ENCODE measurements at places on chromosomes 16 and 17.

- H3K36me3 ChIP-seq: no peaks in the 10 kb centered on the region
- H3K27me3 ChIP-seq: no peaks in the 10 kb centered on the region
- H3K27ac ChIP-seq: no peak overlapping the region
- H3K4me3 ChIP-seq: no peak overlapping the region
- H3K4me1 ChIP-seq: peaks cover 50% of the 10 kb centered on the region
Observed at GRCh38 chr17:19975601-19976000, 2.0 kb downstream of the AKAP10 start.

DNA sequence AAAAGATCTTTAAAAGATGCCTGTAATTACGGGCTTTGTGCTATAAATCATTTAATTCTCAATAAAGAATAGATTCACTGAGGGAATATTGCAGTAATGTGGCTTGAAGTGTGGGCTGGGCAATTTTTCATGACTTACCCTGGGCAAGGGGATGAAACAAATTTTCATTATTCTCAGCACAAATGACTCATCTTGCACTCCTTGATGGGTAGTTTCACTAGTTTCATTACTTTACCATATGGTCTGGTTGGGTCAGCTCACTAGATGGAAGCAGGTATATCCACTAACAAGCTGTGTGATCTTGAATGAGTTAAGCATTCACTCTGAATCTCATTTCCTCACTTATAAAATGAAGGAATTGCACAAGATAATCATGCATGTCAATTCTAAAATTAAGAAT is 234.3 kb downstream of the ABCC12 start:
- no peaks in the 10 kb centered on the region for H3K4me1 ChIP-seq
- H3K4me3 ChIP-seq: no peak overlapping the region
- no peaks in the 10 kb centered on the region for H3K27me3 ChIP-seq
- H3K27ac ChIP-seq: no peak overlapping the region
- no peaks in the 10 kb centered on the region for H3K36me3 ChIP-seq

DNA sequence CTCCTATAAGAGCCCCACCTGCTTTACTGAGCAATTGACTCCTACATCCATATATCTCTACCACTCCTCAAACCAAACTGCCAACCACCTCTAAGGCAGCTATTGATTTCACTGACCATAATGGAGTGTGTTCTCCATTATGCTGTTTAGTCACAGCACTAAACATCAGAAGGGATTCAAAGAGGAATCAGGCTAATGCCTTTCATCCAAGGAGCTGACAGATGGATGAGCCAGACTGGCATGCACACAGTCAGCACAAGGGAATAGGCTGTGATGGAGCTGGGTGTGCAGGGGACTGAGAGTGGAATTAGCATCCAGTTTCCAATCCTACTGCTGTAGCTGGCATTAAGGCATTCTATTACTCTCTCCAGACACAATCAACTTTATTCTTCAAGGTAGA is 88.7 kb upstream of the CCL2 start:
- H3K36me3 ChIP-seq: no peaks in the 10 kb centered on the region
- DNase-seq: no peak
- H3K27ac ChIP-seq: no peak overlapping the region
- peaks cover 74% of the 10 kb centered on the region for H3K27me3 ChIP-seq
- H3K4me1 ChIP-seq: no peaks in the 10 kb centered on the region
- H3K4me3 ChIP-seq: no peak overlapping the region

DNA sequence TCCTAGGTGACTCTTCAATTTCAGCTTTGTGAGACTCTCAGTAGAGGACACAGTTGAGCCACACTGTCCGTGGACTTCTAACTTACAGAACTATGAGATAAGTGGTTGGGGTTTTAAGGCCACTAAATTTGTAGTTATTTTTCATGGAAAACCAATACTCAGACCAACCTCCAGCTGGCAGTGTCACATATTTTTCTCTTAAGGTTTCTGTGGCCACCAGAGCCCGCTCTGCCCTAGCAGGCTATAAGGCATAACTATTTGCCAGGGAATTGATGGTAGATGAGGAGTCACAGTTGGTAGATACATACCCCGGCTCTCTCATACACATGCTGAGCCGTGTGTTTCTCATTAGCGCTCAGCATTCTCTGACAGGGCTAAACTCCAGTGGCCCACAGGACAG is 336.8 kb upstream of the MON1B start:
- H3K4me3 ChIP-seq: no peak overlapping the region
- H3K27me3 ChIP-seq: no peaks in the 10 kb centered on the region
- no peak for DNase-seq
- no peak overlapping the region for H3K27ac ChIP-seq
- no peaks in the 10 kb centered on the region for H3K4me1 ChIP-seq

DNA sequence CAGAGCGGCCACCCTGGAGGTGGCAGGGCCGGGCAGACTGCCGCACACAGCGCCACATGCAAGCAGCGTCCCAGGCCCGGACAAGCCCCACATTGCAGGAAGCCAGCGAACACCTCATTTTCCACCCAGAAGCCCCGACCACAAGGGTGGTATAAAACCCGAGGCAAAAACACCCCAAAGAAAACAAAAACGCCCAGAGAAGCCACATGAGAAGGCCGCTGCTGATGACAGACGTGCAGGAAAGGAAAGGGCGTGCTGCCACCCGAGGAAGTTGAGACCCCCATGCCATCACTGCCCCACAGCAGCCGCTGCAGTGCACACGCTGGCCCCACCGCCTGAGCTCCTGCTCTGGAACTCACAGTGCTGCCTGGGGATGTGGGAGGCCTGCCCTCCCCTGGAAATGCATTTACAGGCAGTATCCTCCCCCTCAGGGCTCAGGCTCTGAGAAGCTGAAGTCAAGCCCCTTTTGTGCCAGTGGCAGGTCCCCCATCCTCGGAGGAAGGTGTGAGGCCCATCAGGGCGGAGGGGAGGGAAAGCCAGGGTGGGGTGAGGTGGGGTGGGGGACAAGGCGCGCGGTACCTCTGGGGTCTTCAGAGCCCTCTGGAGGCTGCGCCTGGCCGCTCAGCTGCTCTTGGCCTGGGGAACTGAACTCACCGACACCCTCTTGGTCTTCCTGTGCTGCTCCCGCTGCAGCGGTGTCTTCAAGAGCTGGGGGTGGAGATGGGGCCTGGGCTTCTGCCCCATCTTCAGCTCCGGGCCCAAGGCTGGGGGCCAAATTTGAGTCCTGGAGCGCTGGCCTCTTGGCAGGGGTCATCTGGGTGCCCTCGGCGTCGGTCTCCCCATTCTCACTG is 62.0 kb downstream of the IL21R start:
- H3K4me1 ChIP-seq: peaks cover 51% of the 10 kb centered on the region
- no peak overlapping the region for H3K27ac ChIP-seq
- no peaks in the 10 kb centered on the region for H3K27me3 ChIP-seq
- no peak for DNase-seq
- no peak overlapping the region for H3K4me3 ChIP-seq

DNA sequence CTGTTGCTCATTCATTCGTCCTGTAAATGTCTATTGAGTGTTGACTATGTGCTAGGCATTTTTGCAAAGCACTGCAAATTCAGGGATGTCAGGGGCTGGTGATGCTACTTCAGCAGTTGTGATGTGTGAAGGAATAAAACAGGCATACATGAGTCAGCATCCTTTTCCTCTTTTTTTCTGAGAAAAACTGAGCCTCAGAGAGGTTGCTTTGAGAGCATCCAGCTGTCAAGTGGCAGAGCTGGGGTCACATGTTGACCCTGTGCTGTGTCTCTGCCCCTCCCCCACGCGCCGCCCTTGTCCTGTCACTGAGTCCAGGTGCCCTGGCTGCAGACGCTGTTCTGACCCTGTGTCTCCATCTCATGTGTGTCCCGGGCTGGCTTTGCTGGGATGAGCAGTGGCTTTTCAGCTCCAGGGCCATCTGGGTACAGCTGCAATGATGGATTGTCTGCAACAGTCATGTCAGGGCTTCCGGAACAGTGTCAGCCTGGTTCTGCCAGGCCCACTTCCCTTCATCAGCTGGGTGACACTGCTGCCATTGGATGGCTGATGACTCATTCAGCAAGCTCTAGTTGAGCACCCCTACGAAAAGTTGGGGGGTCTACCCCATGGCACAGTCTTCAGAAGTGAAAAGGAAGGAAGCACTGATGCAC is 14.9 kb downstream of the SEC14L5 start:
- H3K4me1 ChIP-seq: no peaks in the 10 kb centered on the region
- H3K27ac ChIP-seq: no peak overlapping the region
- no peak for DNase-seq
- no peaks in the 10 kb centered on the region for H3K27me3 ChIP-seq
- H3K4me3 ChIP-seq: no peak overlapping the region

GRCh38 chr17:27345141-27345904 is 51.4 kb downstream of the WSB1 start:
- H3K27me3 ChIP-seq: no peaks in the 10 kb centered on the region
- no peak for DNase-seq
- peak overlapping the region; percentile 69 for H3K27ac ChIP-seq

- H3K4me3 ChIP-seq: no peak overlapping the region
- peaks cover 11% of the 10 kb centered on the region for H3K36me3 ChIP-seq
- no peak for DNase-seq
- H3K27me3 ChIP-seq: no peaks in the 10 kb centered on the region
Observed at GRCh38 chr16:81994485-81994884, 16.8 kb downstream of the SDR42E1 start.

GRCh38 chr17:17300624-17301568 is 2.3 kb upstream of the NT5M start:
- peak overlapping the region; percentile 38 for H3K4me3 ChIP-seq
- H3K4me1 ChIP-seq: peaks cover 14% of the 10 kb centered on the region
- peak overlapping the region; percentile 57 for H3K27ac ChIP-seq
- H3K36me3 ChIP-seq: no peaks in the 10 kb centered on the region

- no peaks in the 10 kb centered on the region for H3K27me3 ChIP-seq
- H3K4me3 ChIP-seq: no peak overlapping the region
- H3K36me3 ChIP-seq: peaks cover 23% of the 10 kb centered on the region
- no peak for DNase-seq
- H3K4me1 ChIP-seq: no peaks in the 10 kb centered on the region
- H3K27ac ChIP-seq: no peak overlapping the region
Observed at GRCh38 chr16:84482001-84482891, 22.2 kb downstream of the MEAK7 start.

GRCh38 chr17:69912805-69913204 is 162.2 kb upstream of the KCNJ16 start:
- H3K27ac ChIP-seq: no peak overlapping the region
- H3K36me3 ChIP-seq: no peaks in the 10 kb centered on the region
- no peak for DNase-seq
- no peak overlapping the region for H3K4me3 ChIP-seq

DNA sequence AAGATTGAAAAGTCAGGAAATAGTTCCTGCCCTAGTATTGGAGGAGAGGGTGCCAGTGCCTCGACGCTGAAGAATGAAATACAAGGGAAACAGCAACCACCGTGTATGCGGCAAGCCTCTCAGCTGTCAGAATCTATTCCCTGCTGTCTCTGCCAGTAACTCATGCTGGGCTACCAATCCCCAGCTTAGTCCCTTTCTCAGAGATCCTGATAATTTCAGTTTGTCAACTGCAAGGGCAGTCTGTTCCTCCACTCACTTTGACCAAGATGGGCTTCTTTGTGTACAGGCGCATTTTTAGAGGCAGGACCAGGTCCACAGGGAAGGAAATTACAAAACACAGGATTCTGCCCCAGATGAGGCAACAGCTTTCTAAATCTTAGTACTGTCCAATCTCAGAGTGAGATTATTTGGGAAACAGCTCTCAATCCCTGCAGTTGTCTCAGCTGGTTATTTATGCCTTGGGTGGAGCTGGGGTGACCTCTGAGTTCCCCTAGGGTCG is 1.3 kb downstream of the NQO1 start:
- H3K4me3 ChIP-seq: peak overlapping the region; percentile 74
- H3K4me1 ChIP-seq: peaks cover 26% of the 10 kb centered on the region
- H3K27me3 ChIP-seq: no peaks in the 10 kb centered on the region
- DNase-seq: no peak
- no peaks in the 10 kb centered on the region for H3K36me3 ChIP-seq

GRCh38 chr16:9706217-9706836 is 475.9 kb downstream of the GRIN2A start:
- H3K4me3 ChIP-seq: no peak overlapping the region
- H3K27ac ChIP-seq: no peak overlapping the region
- H3K36me3 ChIP-seq: no peaks in the 10 kb centered on the region
- H3K27me3 ChIP-seq: no peaks in the 10 kb centered on the region
- DNase-seq: no peak
- no peaks in the 10 kb centered on the region for H3K4me1 ChIP-seq

GRCh38 chr17:58232707-58233156 is 5.7 kb upstream of the LPO start:
- no peak for DNase-seq
- H3K4me3 ChIP-seq: no peak overlapping the region
- no peaks in the 10 kb centered on the region for H3K4me1 ChIP-seq
- no peaks in the 10 kb centered on the region for H3K27me3 ChIP-seq

DNA sequence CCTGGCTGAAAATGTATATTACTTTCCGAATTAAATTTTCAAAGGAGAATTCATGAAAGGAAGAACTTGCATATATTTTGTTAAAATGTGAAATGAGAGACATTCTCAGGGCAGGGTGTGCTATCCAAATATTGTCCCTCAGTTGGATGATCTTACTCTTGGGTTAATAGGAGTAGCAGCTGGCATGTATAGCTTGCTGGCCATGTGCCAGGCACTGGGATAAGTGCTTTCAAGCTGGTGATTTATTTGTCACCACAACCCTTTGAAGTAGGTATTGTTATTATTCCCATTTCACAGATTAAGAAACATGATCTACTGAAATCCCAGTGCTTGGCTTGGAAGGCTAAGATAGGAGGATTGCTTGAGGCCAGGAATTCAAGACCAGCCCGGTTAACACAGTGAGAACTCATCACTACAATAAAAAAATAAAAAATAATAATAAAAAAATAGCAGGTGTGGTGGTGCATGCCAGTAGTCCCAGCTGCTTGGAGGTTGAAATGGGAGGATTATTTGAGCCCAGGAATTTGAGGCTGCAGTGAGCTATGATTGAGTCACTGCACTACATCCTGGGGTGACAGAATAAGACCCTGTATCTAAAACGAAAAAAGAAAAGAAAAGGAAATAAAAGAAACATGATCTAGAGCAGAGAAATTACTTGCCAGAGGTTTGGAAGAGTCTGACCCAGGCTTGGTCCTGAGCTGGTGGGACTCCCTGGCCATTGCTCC is 11.6 kb upstream of the MPHOSPH6 start:
- H3K4me1 ChIP-seq: no peaks in the 10 kb centered on the region
- no peaks in the 10 kb centered on the region for H3K36me3 ChIP-seq
- H3K27me3 ChIP-seq: no peaks in the 10 kb centered on the region
- H3K4me3 ChIP-seq: no peak overlapping the region
- no peak overlapping the region for H3K27ac ChIP-seq
- no peak for DNase-seq

Measured in esophagus squamous epithelium (tissue), 5 donors.